SK-N-SH (cell line): ENCODE measurements at places on chromosomes 5 and 9.

DNA sequence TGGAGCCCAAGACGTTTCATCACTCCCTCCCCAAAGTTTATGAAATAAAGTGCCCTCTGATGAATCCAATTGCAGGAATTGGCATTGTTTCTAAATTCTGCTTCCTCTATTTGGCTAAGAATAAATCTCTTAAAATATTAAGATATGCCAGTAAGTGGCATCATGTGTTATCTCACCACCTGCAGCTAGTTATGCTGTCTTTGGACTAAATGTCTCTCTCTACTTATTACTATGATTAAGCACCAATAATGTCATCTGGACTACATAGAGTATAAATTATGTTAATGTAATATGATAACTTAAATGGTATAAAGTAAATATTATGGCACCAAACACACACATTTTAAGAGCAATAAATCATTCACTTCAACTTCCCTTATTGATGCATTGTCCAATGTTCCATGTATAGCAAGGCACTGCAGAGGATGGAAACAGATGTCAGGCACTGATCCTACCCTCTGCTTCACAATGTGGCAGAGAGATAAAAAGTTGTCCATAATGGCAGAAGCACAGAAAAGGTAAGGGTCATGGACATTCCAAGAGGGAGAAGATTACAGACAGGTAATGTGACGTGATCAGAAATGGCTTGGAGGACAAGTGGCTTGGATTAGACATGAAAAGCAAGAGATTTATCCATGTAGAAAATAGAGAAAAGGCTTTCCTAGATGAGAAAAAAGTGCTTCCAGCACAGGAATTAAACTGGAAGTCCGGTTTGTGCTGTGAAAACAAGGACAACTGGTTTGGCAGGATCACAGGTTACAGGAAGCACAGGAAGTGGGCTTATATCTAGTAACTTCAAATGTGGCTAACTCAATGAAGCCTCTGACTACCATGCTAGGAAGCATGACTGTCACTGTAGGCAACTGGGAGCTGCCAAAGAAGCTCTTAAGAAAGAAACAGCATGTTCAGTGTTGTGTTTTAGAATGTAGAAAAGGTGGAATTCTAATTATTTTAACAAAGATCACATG, 26.7 kb downstream of the MARCHF11 start:
- peak; percentile 29 for DNase-seq

- DNase-seq = no peak
These were observed 1.4 kb downstream of the GRIA1 start for GRCh38 chr5:153491856-153492255.

DNA sequence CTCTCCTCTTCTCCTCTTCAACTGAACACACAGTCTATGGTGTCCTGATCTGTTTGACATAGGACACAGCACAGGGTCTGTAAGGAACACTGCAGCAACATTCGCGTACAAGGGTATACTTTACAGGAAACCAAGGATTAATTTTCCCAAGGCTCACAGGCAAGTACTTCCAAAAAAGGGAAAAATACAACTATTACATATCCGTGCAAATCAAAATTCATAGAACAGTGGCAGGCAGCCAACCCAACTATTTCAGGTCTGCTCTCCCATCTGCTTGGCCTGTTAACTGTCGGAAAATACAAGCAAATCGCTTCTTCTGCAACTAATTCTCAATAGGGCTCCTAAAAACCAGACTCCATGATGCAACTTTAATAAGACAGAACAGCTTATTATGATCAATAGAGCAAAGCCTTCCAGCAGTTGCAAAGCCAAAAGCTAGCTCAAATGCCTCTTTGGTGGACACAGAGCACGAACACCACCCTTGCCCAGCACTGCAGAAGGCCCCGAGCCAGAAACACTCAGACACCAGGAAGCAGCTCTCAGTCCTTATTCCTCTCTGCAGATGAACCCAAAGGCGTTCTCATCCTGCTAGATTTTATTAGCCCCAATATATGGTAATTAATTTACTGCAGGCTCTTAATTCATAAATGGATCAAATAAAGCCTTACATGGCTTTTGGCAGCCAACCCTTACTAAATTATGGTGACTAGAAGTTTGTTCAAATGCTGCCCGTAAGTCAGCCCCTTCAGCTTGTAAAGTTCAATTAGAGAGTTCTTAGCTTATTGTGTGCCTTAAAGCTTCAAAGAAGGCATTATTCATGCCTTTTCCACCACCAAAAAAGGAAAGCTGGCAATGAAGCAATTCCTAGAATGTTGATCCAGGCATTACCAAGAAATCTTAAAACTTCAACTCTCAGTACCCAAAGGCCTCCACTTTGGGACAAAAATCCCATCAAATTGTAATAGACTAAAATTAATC, 68.8 kb downstream of the ZNF608 start:
- DNase-seq = peak; percentile 33

DNA sequence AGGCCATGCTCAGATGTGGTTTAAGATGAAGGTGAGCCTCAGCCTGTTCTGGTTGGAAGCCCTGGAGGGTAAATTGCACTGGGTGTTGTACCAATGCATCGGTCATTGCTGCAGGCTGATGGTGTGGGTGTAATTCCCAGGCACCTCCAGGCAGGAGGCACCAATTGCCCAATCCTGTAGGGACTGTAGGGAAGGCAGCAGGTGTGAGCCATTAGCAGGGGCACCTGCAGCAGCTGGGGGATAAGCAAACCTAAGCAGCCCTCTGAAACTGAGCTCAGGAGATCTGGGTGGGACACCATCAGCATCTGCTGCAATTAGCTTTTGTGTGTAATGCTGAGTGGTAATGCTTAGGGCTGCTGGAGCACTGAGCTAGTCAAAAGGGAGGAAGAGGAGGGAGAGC, 190.1 kb upstream of the TBC1D2 start:
- DNase-seq = no peak

DNA sequence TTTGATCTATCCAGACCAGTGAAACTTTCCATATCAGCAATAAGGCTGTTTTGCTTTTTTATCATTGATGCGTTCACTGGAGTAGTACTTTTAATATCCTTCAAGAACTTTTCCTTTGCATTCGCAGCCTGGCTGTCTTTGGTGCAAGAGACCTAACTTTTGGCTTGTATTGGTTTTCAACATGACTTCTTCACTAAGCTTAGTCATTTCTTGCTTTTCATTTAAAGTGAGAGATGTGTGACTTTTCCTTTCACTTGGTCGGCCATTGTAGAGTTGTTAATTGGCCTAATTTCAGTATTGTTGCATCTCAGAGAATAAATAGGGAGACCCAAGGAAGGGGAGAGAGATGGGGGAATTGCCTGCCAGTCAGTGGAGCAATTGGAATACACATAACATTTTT, 26.4 kb upstream of the CMYA5 start:
- DNase-seq = no peak

- DNase-seq = peak; percentile 23
These were observed 54.3 kb downstream of the TRIP13 start for GRCh38 chr5:946720-947625.

GRCh38 chr9:112665347-112665746, 52.6 kb downstream of the INIP start:
- no peak for DNase-seq

DNA sequence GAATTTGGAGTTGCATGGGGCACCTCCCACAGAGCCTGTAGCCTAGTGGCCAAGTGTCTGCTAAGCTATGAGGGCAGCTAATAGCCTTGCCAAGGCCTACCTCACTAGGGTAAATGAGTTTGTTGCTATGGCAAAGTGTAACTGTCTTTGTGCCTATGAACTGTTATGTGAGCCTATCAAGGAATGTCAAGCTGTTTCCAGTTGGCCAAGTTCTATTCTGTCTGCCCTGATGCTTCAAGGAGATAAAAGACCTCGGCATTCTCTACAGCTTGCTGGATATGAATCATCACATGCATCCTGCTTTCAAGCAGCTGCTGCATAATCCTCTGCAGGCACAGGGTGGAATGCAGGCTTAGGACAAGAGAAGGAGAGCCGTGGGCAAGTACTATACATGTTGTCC, 69.8 kb upstream of the CCDC112 start:
- peak; percentile 22 for DNase-seq

DNA sequence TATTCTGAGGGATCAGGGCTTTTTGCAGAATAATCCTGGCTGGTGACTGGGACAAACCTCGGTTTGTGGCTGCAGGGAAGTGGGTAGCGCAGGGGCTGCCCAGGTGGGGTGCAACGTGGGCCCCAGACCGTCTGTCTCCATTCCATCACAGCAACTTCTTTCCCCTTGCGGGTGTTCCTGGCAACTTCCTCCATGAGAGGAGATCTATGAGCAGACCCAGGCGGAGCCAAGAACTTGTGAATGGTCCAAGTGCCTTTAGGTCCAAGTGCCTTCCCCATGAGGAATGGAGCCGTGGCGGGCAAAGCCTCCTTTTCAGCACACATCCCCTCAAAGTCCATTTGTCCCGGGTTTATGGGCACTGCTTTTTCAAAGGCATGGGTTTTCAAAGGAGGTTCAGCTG, 136.5 kb downstream of the PHF2 start:
- DNase-seq = no peak

GRCh38 chr5:12777342-12777741, 873.1 kb upstream of the CTNND2 start:
- no peak for DNase-seq

DNA sequence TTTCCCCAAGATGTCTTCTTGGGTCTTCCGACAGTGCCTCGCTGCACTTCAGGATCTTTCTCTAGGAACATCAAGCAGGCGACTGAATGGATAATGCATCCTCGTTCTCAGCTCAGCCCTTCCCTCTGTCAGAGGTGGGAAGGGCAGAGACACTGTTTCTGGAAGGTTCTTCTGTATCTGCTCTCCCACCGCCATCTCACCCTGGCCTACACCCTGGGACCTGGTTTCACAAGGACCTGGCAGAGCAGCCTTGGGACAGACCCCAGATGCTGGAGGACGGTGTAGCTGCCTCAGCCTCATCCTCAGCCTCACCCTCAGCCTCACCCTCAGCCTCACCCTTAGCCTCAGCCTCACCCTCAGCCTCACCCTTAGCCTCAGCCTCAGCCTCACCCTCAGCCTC, 18.5 kb downstream of the MRPL36 start:
- DNase-seq = no peak

- no peak for DNase-seq
These were observed 80.0 kb downstream of the ZNF622 start for GRCh38 chr5:16385516-16386090.

DNA sequence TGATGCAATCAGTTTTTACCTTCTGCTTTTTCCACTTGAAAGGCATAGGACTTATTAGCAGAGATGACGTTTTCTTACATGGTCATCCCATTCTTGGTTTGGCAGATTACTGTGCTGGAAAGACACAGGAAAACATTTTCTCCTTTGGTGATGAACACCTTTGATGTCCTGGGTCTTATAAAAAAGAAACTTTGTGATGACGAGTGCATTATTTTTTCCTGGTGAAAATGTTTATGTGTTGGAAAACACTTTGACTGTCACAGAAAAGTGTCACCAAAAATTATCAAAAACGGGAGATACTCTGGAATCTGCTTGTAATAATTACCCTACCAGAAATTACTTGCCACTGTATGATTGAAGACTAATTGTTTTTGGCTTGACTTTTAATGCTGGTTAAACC, 2020.9 kb downstream of the MAT2B start:
- no peak for DNase-seq

GRCh38 chr9:12368569-12368968, 324.6 kb upstream of the TYRP1 start:
- DNase-seq = no peak

- DNase-seq = no peak
These were observed 8.5 kb downstream of the OR1N2 start for GRCh38 chr9:122561446-122561845.

GRCh38 chr5:168746893-168747640, 167.9 kb upstream of the PANK3 start:
- DNase-seq = peak; percentile 50

GRCh38 chr9:121717141-121717991, 65.9 kb downstream of the DAB2IP start:
- DNase-seq = peak; percentile 81

- no peak for DNase-seq
These were observed 195.0 kb downstream of the ADAMTSL1 start for GRCh38 chr9:18668944-18669343.

GRCh38 chr9:95778957-95779356, 96.5 kb upstream of the ERCC6L2 start:
- DNase-seq = no peak

DNA sequence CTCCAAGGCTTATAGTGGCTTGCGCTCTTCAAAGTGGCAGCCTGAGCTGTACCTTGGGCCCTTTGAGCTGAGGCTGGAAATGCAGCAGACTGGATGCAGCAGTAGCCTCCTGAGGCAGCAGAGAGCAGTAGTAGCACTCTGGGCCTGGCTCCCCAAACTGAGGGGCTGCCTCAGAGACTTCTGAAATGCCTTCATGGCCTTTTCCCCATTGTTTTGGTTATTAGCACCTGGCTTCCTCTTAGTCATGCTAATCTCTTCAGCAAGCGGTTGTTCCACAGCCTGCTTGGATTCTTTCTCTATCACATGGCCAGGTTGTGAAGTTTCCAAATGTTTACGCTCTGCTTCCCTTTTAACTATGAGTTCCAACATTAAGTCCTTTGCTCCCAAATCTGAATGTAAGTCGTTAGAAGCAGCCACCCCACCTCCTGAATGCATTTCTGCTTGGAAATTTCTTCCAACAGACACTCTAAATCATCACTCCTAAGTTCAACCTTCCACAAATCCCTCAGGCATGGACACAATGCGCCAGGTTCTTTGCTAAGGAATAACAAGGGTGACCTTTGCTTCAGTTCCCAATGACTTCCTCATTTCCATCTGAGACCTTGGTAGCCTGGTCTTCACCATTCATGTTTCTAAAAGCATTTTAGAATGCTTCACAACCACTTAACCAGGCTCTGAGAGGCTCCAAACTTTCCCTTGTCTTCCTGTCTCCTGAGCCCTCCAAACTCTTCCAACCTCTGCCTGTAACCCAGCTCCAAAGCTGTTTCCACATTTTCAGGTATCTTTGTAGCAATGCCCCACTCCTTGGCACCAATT, 145.8 kb downstream of the ZDHHC21 start:
- no peak for DNase-seq

GRCh38 chr5:109316634-109317033, 93.1 kb downstream of the PJA2 start:
- no peak for DNase-seq

- DNase-seq = no peak
These were observed 372.2 kb downstream of the TMEM232 start for GRCh38 chr5:110354311-110354710.
